ENCODE measurements at places on chromosomes 4 and X. TPM values are rescaled to one million over a fixed set of nuclear protein-coding genes. Genes with fewer than 3 reads are reported as not detected.
A peak's percentile ranks its signal among the peaks of the same experiment; 100 is the strongest.

GRCh38 chrX:20037186-20037585 is 46.3 kb upstream of the BCLAF3 start:
- DNase-seq = no peak

DNA sequence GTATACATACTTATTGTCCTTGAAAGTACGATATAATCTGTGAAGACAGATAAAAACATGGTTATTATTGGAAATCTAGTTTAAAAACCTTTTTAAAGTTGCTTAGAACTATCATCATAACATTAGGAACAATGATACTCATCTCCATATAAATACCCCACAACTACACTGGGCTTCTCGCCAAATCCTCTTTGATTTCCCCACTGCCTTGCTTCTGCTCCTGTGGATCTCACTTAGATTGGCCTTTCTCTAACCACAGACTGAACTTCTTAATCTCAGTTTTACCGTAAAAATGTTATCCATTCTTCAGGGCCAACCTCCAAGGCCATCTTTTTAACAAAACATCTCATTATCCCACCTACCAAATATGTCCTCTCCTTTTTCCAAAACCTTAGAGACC is 77.6 kb downstream of the PRKG2 start:
- no peak for DNase-seq

DNA sequence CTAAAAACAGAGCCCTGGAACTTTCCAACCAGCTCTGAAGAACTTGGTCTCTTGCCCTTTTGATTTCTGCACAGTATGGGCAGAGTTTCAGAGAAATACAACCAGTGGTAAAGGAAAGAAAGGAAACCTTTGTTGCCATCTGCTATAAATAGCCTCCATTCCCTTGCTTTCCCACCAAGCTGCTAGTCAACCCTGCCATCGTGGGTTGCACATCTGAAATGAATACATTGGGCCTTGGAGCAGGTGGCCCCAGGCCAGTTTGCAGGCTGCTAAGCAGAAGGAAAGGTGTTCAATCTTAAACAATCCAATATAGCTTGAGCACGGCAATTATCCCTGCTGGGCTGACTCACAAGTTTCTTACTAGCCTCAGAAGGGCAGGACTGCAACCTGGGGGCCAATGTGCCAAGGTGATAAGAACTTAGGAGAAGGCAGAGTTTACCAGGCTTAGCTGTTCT is 142.5 kb downstream of the PPARGC1A start:
- DNase-seq = no peak

DNA sequence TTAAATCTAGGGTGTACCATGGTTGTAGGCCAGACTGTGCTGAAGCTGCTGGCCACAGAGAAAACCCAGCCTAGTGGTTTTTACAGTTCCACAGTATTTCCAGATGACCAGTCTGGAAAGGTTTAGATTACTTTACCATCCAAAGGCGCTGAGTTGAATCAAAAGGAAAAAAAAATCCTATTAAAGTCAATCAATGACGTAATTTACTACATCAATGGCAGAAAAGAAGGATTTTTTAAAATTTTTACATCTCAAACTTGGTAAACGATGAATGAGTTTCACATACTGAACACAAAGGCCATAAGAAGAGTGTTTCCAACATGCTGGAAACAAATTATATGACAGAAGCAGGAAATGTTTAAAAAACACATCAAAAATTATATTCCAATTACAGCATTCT is 130.6 kb upstream of the ETNPPL start:
- DNase-seq = no peak

GRCh38 chr4:119315036-119315435 is 6.9 kb downstream of the FABP2 start:
- no peak for DNase-seq

DNA sequence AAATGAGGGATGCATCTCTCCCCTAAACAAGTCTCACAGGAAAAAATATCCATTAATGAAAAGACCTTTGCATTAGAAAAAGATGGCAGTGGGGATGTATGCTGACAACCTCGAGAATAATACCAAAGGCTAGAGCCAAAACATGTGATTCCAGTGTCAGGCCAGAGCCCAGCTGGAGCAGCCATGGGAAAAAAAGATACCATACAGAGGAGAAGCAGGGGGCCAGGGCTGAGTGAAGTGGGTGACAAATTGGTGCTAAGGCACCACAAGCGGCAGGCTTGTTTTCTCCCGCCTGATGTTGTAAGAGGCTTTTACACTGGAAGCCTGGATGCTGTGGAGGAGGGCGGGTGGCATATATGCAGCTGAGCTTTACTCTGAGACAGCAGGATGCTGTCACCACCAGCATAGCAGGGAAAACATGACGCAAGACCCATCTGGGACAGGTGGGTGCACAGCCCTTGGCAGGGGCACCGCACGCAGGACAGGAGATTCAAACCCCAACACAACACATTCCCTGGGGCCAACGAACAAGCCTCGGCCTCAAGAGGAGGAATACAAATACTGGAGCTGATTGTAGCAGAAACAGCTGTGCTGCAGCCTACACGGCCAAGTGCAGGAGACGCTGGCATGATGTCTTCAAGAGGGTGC is 91.9 kb downstream of the TSPAN5 start:
- DNase-seq = peak; percentile 24

DNA sequence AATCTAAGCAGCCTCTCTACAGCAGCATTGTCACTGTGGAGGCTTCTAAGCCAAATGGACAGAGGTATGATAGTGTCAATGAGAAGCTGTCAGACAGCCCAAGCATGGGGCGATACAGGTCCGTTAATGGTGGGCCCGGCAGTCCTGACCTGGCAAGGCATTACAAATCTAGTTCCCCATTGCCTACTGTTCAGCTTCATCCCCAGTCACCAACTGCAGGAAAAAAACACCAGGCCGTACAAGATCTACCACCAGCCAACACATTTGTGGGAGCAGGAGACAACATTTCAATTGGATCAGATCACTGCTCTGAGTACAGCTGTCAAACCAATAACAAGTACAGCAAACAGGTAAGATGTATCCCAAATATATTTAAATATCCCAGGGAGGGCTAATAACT is 4.1 kb downstream of the PCDH7 start:
- no peak for DNase-seq

DNA sequence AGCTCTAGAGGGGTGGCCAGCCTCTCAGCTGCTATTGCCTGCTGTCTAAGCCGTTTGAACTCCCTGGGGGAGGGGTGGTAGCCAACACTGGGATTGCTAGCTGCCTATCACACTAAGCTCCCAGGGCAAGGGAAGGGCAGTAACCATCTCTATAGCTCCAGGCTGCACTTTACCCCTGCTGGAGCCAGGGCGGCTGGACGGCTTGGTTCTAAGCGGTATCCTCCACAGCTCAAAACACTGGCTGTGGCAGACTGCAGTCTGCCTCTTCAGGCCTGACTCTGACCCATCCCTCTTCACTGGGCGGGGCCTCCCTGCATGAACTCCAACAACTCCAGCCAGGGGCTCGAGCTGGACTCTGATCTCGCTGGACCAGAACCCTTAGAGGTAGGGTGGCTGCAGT is 55.3 kb upstream of the GNRHR start:
- no peak for DNase-seq

ART3 gene
- 38.3 TPM for polyA plus RNA-seq

RTL3 gene
- polyA plus RNA-seq = 1.8 TPM

PRR32 gene
- 206 TPM for polyA plus RNA-seq

NUDT10 gene
- polyA plus RNA-seq = 0.87 TPM

ETNPPL gene
- not detected for polyA plus RNA-seq

CEP135 gene
- 5.6 TPM for polyA plus RNA-seq

Measured in forelimb muscle (tissue), 1 donor.